Caki2 (cell line): ENCODE measurements at places on chromosomes 4 and X. TPM values are rescaled to one million over a fixed set of nuclear protein-coding genes. Genes with fewer than 3 reads are reported as not detected.

- DNase-seq, result no peak
Observed at GRCh38 chr4:30838331-30838730, 118.2 kb downstream of the PCDH7 start.

DNA sequence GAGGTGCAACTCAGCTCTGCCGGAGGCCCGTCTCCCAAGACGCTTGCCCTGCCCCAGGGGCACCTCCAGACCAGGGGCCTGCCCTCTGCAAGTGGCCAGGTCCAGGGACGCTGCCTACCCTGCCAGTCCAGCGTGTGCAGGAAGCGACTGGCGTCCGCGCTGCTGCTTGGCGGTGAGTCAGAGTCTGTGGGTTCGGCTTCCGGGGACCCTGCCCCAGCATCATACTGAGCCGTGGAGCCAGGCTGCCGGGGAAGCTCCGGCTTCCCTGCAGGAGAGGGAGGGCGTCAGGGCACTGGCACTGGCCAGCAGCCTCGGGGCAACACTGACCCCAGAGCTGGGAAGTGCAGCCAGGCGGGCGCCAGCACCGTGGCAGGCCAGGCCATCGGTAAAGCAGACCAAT lies 42.5 kb upstream of the CPLX1 start:
- no peak for DNase-seq

GRCh38 chr4:96913441-96914080 lies 1073.7 kb downstream of the PDHA2 start:
- DNase-seq, result no peak

- DNase-seq, result no peak
Observed at GRCh38 chrX:135264206-135264605, 12.3 kb downstream of the ETDA start.

The PDE6B gene
- 7.2 and 9.4 TPM in 2 replicates for total RNA-seq

The POU3F4 gene
- not detected in 2 replicates for total RNA-seq

The ANOS1 gene
- 6.3 and 7.2 TPM in 2 replicates for total RNA-seq
